ENCODE measurements at places on chromosomes 13 and 19.

- no peak for DNase-seq
Measured at GRCh38 chr13:67107979-67108378, 122.2 kb downstream of the PCDH9 start.

DNA sequence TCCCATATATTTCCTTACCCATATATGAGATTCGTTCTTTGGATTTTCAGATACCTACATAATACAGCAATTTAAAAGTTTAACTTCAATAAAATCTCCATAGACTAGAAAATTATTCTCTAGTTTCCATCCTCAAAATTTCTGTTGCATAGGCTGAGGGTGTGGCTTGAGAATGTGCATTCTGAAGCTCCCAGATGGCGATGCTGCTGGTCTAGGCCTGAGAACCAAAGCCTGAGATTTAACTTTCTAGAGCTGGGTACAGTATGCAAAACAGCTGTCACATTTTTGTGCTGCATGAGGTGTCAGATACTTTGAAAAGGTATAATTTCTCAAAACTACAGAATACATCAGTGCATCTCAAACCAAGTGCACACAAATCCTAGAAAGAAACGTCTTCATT, 42.7 kb downstream of the MPHOSPH8 start:
- no peak for DNase-seq

DNA sequence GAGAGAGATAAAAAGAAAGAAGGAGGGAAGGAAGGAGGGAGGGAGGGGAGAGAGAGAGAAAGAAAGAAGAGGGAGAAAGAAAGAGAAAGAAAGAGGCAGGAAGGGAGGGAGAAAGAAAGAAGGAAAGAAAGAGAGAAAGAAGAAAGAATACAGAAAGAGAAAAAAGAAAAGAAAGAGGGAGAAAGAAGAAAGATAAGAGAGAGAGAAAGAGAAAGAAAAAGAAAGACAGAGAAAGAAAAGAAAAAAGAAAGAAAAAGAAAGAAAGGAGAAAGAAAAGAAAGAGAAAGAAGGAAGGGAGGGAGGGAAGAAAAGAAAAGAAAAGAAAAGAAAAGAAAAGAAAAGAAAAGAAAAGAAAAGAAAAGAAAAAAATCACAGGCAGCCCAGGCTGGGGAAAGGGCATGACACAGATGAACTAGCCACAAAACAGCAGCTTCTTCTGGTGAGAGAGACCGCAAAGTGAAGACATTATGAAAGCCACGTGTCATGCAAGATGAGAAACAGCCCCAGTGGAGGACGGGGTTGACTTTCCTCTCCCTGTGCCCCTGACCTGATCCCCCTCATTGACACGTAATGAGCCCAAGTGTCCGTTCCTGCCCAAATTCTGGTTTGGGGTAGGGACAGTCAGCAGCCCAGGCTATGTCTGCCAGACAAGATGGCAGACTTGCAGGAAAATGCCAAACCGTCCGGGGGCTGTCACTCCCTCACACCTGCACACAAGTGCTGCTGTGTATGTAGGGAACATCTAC, 102.1 kb downstream of the INSR start:
- no peak for DNase-seq

GRCh38 chr13:45222919-45223318, 22.1 kb upstream of the KCTD4 start:
- no peak for DNase-seq

- no peak for DNase-seq
Measured at GRCh38 chr13:73140801-73141200, 82.0 kb downstream of the KLF5 start.

DNA sequence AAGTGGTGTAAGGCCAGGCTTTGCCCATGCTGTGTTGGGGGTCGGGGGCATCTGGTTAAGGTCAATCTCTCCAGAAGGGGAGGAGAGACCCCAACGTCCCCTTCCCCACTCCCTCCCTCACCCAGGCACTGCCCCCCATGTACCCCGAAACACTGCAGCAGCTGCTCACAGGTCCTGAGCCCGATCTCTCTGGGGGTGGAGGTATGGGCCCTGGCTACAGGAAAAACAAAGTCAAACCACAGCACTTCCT, 10.2 kb downstream of the CAPN12 start:
- DNase-seq: no peak

DNA sequence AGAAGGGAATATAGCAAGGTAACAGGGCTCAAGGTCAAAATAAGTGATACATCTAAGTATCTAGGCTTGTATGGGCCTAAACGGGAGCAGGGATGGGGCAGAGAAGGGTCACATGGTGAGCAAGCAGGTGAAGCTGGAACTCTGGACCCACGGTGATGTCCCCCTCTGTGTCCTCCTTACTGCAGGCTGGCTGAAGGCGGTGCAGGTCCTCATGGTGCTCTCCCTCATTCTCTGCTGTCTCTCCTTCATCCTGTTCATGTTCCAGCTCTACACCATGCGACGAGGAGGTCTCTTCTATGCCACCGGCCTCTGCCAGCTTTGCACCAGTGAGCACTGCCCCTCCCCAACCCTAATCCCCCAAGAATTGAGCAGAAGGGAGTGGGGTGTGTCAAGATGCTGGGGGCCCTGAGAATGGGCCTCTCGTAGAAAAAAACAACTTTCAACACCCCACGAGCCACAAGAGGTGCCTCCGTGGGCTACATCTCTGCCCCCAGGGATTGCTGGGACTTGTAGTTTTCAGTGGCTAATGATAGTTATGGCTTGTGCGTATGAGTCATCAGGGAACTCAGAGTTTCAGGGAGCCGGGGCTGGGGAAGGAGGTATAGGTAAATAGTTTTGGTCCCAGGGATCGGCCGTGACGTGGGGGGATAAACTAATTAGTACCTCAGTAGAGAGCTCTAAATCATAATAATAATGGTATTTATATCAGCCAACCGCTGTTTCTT, 4.0 kb downstream of the EMP3 start:
- DNase-seq: no peak

- DNase-seq: no peak
Measured at GRCh38 chr19:371501-372168, 27.0 kb upstream of the MIER2 start.

DNA sequence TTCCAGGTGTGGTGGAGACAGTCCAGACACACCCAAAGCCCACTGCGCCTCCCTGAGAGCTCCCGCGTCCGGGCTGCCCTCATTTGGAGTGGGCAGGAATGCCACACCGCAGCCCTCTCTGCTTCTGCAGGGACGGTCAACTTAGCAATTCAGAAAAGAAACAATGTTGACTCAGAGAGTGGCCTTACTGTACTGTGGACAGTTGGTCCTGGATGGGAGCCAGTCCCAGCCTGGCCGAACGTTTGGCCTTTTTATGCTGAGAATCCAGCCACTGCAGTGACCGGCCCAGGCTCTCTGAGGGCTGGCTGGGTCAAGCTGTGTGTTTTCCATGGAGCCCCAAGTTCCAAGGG, 7.2 kb downstream of the GAS6 start:
- DNase-seq: no peak

DNA sequence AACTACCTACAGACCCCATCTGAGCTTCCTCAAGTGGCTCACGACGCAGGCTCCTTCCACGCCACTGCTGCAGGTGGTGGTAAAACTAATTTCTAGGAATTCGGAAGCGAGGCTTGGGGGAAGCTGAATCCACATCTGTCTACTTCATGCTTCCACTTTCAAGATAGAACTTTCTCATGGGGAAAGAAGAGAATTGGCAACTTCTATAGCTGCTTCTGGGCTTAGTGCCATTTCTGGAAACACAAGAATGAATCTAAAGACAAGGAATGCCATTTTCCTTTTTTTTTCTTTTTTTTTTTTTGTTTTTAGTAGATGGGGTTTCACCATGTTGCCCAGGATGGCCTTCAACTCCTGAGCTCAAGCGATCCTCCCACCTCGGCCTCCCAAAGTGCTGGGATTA, 2.8 kb upstream of the NLRP12 start:
- no peak for DNase-seq

- no peak for DNase-seq
Measured at GRCh38 chr13:71339005-71339404, 528.0 kb downstream of the DACH1 start.

DNA sequence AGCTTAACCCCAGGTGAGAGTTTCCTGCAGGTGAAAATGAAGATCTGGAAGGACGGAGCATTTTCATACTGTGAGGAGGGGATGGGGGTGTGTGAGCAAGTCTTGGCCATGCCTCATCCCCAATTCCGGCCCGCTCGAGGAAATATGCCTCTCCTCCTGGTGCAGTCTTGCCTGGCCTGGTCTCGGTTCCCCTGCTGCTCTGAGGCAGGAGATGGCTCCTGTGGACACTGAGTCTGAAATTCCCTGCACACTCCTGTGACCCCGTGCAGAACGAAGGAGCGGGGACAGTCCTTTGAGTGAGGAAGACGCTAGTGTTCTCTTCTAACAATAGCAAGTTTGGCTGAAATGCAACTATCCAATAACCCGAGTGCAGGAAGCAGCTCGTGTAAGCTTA, 329 bp upstream of the ZNF439 start:
- no peak for DNase-seq
